ENCODE measurements at places on chromosomes 5 and 9.

DNA sequence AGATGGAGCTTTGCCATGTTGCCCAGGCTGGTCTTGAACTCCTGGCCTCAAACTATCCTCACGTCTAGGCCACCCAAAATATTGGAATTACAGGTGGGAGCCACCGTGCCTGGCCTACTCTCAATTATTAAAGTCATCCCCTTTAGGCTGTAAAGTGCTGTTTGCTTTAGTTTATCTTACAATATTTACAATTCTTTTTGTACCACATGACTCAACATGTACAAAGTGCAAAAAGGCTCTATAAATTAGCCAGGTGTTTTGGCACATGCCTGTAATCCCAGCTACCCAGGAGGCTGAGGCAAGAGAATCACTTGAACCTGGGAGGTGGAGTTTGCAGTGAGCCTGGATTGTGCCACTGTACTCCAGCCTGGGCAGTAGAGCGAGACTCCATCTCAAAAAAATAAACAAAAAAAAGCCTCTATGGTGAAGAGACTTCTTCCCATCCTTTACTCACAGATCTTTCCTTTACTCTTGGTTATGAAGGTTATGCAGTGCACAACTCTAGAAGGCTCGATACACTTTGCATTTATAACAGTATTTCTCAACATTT is 28.5 kb upstream of the MLLT3 start:
- no peak for DNase-seq

- no peak for DNase-seq
Observed at GRCh38 chr9:113564498-113565237, 101.1 kb downstream of the RGS3 start.

- DNase-seq = no peak
Observed at GRCh38 chr5:20500546-20500945, 512.5 kb upstream of the CDH18 start.

GRCh38 chr5:32791536-32792243 is 80.6 kb downstream of the NPR3 start:
- DNase-seq = no peak

- no peak for DNase-seq
Observed at GRCh38 chr9:136088481-136088938, 6.6 kb downstream of the NACC2 start.

GRCh38 chr5:109410389-109411148 is 795 bp upstream of the PJA2 start:
- no peak for DNase-seq

- DNase-seq = peak; percentile 10
Observed at GRCh38 chr5:146962801-146963355, 84.3 kb upstream of the PPP2R2B start.

GRCh38 chr5:167167191-167167795 is 1124.2 kb upstream of the WWC1 start:
- DNase-seq = no peak

- peak; percentile 52 for DNase-seq
Observed at GRCh38 chr5:66307647-66308241, 163.6 kb downstream of the SREK1 start.

DNA sequence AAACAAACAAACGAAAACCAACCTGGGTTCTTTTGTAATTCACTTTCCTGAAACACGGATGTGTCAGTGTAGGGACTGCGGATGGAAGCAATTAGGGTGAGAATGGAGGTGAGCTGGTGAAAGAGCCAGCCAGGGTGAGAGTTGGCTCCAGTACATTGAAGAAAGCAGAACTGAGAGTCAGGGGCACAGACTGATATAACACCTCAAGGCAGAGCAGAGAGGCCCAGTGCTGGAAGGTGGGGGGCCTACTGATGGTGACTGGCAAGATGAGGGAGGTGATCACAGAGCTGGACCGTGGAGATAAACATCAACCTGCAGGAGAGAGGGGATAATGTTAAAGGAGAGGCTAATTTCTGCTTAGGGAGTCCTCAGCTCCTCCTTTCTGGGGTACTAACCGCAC is 221.1 kb downstream of the MAN2A1 start:
- no peak for DNase-seq

Measured in NCI-H1436 treated with DMSO at 0.1 percent for 48 hours (cell line).